ENCODE measurements at places on chromosomes 1 and 21.
A peak's percentile ranks its signal among the peaks of the same experiment; 100 is the strongest.

DNA sequence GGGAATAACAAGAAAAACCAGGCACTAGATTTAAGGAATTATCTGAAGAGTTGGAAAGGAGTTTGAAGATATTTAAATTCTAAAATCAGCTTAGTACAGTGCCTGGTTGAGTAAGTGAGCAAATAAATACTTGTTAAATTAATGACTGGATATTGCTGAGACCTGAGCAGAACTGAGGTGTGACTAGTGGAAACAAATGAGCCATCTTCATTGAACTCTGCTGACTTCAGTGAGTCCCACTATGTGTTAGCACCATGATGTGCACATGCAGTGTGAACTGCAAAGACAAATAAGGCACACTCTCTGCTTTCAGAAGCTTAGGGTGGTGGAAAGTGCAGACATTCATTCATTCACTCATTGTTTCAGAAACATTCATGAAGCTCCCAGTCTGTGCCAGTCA is 48.7 kb downstream of the ELAPOR1 start:
- no peak for DNase-seq

GRCh38 chr1:85134583-85135391 is 66.0 kb downstream of the SYDE2 start:
- DNase-seq: no peak

GRCh38 chr1:31243501-31244286 is 4.0 kb upstream of the NKAIN1 start:
- DNase-seq: no peak

DNA sequence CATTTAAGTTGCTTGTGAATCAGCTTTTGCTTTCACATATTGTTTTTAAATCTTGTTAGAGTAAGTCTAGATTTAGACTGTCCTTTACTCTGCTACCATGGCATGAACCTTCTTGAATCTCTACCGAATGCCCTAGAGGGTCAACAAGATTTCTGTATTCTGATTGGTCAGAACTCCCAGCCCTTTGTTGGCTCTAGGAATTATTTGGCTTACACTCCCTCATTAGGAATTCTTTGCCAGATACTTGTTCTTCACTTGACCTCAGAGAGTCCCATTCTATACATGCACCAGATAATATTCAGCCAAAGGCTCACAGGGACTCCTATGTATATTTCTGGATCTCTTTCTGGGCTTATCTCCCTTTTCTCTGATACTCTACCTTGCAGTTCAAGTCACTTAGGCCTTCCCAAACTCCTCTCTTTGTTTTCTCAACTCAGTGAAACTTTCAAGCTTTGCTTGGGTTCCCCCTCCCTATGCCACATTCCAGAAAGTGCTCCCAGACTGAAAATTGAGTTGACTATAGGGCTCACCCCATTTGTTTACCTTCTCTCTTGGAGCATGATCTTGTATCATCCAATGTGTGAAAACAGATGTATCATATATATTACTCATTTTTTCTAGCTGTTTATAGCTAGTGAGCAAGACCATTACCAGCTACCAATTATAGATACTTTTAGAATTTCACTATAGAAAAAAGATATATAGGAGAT is 405.0 kb downstream of the PLPP3 start:
- no peak for DNase-seq

DNA sequence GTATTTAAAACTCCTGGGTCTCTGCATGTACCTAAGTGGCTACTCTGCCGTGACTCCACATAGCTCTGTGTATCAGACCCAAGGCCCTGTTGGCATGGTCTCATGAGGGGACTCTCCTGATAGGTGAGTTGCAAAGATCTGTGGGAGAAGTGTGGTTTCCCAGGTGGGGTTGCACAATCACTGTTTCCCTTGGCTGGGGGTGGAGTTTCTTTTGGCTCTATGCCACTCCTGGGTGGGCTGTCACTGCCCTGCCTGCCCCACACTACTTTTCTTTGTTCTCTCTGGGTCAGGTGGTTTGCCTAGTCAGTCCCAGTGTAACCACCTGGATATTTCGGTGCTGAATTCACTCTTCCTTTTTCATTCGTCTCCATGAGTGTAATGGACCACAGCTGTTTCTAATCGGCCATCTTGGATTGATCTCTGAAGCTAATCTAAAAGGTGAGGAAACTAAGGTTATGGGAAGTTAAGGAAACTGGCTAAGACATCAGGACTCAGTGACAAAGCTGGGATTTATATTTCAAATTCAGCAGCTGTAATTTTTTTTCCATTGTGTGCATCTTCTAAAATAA is 97.1 kb upstream of the CACYBP start:
- no peak for DNase-seq

GRCh38 chr21:37532868-37533780 is 166.6 kb downstream of the DYRK1A start:
- no peak for DNase-seq

GRCh38 chr1:116318897-116319296 is 54.1 kb upstream of the ATP1A1 start:
- no peak for DNase-seq

DNA sequence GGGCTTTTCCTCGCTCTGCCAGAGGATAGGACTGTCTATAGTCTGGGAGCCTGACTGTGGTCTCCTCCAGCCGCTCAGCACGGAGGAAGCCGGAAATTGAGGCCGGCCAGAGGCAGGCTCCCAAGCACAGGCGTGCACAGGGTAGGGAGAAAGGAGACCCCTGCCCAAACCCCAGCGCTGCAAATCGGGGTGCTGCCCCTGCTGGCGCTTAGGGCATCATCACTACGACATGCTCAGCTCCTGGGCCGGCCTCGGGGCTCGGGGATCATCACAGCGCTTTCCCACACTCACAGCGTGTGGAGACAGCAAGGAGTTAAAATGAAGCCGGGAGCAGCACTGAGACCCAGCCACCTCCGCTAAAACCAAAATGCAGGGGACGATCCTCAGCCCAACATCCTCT is 62.8 kb upstream of the ARHGEF16 start:
- DNase-seq: no peak

GRCh38 chr1:210596641-210597040 is 267.9 kb downstream of the HHAT start:
- no peak for DNase-seq

GRCh38 chr1:247542811-247543210 is 6.1 kb upstream of the GCSAML start:
- no peak for DNase-seq

- DNase-seq: no peak
Measured at GRCh38 chr1:12615865-12616708, 1.9 kb downstream of the DHRS3 start.

GRCh38 chr1:112991402-112992120 is 35.6 kb upstream of the SLC16A1 start:
- DNase-seq: no peak

DNA sequence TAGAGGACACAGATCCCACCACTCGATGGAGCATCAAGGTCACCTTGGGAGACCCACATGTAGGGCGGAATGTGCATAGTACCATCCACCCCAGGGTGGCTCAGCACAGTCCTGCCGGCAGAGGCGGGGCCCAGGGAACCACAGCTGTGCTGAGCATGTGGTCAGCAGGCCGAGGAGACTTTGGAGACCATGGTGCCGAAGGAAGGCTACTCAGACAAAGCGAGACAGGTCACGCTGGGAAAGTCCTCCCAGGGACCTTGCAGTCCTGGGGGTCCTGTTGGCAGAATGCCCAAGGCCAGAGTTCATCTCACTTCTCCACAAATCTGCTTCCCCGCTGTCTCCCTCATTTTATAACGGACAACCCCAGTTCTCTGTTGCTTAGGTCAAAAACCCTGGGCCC is 22.5 kb downstream of the WNT3A start:
- no peak for DNase-seq

DNA sequence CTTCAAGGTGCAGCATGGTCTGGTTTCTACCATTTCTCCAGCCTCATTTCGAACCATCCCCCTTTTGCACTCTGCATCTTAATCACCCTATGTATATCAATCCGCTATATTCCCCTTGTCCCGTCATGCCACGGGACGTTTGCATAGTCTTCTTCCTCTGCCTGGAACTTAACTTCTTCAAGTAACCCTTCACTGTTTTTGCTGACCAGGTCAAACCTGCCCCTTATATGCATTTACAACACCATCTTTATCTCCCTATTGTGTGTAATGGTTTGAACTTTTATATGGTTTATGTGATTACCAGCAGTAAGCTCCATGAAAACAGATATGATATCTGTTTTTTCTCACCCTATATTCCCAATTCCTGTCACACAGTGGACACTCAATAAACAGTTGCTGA is 2.3 kb downstream of the VPS45 start:
- DNase-seq: no peak

- peak; percentile 63 for DNase-seq
Measured at GRCh38 chr1:228555074-228555994, 68.2 kb downstream of the RNF187 start.

DNA sequence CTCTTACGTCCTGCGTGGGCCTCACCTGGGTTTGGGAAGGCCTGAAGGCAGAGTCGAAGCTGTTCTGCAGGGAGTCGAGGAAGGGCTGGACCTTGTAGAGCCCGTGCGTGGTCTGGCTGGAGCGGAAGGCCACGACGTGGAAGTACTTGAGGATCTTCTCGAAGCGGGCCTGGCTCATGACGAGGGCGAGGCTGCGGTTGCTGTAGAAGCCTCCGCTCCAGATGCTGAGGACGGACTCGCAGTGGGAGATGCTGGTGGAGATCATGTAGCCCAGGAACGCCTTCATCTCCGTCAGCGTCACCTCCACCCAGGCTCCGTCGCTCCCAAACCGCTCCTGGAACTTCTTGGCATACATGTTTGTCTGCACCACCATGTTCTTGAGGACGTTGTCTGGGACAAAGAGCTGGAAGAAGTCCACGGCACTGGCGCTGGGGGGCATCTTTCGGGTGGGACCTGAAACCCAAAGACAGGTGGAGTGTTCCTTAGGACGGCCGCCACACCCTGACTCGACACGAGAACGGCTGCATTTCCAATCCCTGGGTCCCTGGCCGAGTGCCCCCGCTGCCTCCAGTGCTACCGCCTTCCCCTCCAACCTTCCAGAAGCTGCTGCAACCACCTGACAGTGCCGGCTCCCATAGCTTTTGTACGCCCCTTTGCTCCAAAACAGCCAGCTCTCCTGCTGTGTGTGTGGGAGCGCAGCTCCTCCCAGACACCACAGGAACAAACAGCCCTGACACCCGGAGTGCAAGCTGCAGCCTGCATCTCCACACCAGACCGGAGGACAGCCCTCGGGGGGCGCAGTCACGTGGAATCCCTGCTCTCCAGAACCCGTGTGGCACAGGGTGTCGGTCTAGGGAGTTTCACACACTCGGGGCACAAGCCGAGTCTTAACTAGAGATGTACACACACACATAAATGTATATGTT is 69.0 kb downstream of the PGBD5 start:
- DNase-seq: no peak

DNA sequence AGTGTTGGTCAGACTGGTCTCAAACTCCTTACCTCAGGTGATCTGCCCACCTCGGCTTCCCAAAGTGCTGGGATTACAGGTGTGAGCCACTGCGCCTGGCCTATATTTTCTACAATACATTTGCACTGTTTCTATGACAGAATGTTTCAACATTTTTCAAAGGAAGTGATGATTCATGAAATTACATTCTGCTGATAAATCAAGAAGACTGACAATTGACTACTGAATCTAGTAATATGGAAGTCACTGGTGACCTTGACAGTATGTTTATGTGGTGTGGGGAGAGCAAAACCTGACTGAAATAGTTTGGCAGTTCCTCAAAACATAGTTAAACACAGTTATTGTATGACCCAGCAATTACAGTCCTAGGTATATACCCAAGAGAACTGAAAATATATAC is 18.1 kb downstream of the LRIF1 start:
- DNase-seq: no peak

GRCh38 chr1:229557200-229557850 is 1.2 kb downstream of the ABCB10 start:
- no peak for DNase-seq

- no peak for DNase-seq
Measured at GRCh38 chr1:224784265-224785039, 145.0 kb upstream of the DNAH14 start.

DNA sequence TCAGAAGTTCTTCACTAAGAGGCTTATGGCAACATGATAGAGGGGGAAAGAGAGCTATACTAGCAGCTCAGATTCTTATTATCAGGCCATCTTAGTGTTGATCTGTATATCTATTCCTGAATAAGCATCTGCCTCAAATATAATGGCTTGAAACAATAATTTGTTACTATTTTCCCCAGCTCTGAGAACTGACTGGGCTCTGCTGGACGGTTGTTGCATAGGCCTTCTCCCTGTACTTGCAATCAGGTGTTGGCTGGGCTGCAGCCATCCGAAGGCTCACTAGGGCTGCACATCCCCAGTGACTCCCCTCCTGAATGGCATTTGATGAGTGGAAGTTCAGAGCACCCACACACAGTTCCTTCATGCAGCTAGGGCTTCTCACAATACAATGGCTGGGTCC is 116.0 kb downstream of the PROX1 start:
- DNase-seq: no peak

All from CD4-positive, alpha-beta T cell treated with Interferon alpha-2 for 1 hour (primary cell).